Liver (tissue), 10 donors: ENCODE measurements at places on chromosomes 3 and 15. TPM values are rescaled to one million over a fixed set of nuclear protein-coding genes. Genes with fewer than 3 reads are reported as not detected.

- no peaks in the 10 kb centered on the region for H3K27me3 ChIP-seq
- H3K4me1 ChIP-seq: no peaks in the 10 kb centered on the region
- H3K36me3 ChIP-seq: no peaks in the 10 kb centered on the region
- no peak for DNase-seq
- H3K27ac ChIP-seq: no peak overlapping the region
- H3K4me3 ChIP-seq: no peak overlapping the region
These were observed 28.8 kb downstream of the WNT5A start for GRCh38 chr3:55458181-55458790.

DNA sequence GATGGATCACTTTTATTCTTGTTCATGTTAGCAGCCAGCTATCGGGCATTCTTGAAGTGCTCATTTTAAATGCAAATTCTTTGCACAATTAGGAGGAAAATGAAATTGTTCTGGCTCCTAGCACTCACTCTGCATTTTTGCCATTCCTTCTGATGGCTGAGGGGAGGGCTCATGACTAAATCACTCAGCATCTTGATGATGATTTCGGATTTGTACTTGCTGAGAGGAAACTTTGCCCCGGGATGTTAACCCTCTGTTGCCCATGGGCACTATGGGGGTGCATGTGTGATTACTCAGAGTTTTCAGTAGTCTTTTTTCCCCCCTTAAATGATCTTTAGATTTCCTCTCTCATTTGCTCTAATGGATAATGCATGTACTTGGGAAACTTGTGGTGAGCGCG is 299.6 kb upstream of the C2CD4B start:
- no peak overlapping the region for H3K4me3 ChIP-seq
- H3K4me1 ChIP-seq: no peaks in the 10 kb centered on the region
- DNase-seq: no peak
- no peaks in the 10 kb centered on the region for H3K27me3 ChIP-seq
- H3K27ac ChIP-seq: no peak overlapping the region
- no peaks in the 10 kb centered on the region for H3K36me3 ChIP-seq

DNA sequence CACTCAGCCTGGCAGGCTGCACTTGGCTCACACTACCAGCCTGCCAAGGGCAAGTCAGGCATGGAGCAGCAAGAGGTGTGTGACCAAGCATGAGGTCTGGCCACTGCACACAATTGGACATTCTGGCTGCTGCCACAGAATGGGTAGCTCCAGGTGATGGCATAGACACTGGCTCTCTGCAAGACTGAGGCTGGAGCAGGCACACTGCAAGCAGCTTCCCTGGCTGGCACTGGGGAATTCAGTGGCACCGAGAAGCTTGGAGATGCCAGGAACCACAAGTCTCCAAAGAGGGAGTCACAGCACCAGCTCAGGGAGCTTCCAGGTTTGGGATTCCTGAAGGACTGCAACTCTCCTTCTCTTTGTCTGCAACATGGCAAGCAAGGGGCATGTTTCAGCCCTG is 42.0 kb upstream of the KCNH8 start:
- H3K27me3 ChIP-seq: no peaks in the 10 kb centered on the region
- H3K4me3 ChIP-seq: no peak overlapping the region
- no peak overlapping the region for H3K27ac ChIP-seq
- no peaks in the 10 kb centered on the region for H3K4me1 ChIP-seq
- no peak for DNase-seq
- no peaks in the 10 kb centered on the region for H3K36me3 ChIP-seq

GRCh38 chr3:124373524-124373923 is 356.7 kb upstream of the UMPS start:
- no peaks in the 10 kb centered on the region for H3K4me1 ChIP-seq
- H3K27ac ChIP-seq: no peak overlapping the region
- DNase-seq: no peak
- H3K4me3 ChIP-seq: no peak overlapping the region
- H3K36me3 ChIP-seq: no peaks in the 10 kb centered on the region

DNA sequence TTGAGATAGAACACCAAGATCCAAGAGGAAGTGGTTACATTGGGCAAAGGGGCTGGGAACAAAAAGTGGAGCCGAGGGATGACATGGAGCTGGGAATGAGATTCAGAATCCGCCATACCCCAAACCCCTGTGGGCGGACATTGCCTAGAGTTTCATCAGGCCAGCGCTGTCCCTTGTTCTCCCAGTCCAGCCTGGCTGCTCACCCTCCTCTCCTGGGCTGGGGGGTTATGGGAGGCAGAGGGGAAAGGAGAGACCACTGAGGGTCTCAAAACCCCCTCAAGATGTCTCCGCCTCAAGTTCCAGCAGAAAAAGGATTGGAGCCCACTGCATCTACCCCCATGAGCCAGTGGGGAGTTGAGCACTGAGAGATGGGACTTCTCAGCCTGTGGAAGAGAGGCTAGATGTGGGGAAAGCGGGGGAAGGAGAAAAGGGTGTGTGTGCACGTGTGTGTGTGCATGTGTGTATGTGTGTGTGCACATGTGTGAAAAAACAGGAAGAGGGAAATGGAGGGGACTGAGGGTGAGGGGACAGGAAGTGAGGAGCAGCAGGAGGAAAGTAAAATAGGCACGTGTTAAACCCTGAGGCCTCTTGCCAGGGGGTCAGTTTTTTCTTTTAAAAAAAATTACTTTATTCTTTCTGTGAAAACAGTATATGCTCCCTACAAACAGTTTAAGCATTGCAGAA is 14.3 kb downstream of the GRM2 start:
- no peak for DNase-seq
- no peak overlapping the region for H3K27ac ChIP-seq
- H3K4me3 ChIP-seq: no peak overlapping the region
- H3K27me3 ChIP-seq: no peaks in the 10 kb centered on the region

- no peaks in the 10 kb centered on the region for H3K27me3 ChIP-seq
- no peak for DNase-seq
- H3K4me1 ChIP-seq: peaks cover 8% of the 10 kb centered on the region
- H3K36me3 ChIP-seq: no peaks in the 10 kb centered on the region
- H3K4me3 ChIP-seq: no peak overlapping the region
These were observed 10.3 kb downstream of the ANKRD63 start for GRCh38 chr15:40272485-40273056.

EPHB3 gene
- total RNA-seq: 0.84 TPM

THSD4 gene
- 0.23 TPM for total RNA-seq

RBPMS2 gene
- 0.42 TPM for total RNA-seq

H1-8 gene
- not detected for total RNA-seq
